ENCODE measurements at places on chromosomes 1 and 21.
A peak's percentile ranks its signal among the peaks of the same experiment; 100 is the strongest.

DNA sequence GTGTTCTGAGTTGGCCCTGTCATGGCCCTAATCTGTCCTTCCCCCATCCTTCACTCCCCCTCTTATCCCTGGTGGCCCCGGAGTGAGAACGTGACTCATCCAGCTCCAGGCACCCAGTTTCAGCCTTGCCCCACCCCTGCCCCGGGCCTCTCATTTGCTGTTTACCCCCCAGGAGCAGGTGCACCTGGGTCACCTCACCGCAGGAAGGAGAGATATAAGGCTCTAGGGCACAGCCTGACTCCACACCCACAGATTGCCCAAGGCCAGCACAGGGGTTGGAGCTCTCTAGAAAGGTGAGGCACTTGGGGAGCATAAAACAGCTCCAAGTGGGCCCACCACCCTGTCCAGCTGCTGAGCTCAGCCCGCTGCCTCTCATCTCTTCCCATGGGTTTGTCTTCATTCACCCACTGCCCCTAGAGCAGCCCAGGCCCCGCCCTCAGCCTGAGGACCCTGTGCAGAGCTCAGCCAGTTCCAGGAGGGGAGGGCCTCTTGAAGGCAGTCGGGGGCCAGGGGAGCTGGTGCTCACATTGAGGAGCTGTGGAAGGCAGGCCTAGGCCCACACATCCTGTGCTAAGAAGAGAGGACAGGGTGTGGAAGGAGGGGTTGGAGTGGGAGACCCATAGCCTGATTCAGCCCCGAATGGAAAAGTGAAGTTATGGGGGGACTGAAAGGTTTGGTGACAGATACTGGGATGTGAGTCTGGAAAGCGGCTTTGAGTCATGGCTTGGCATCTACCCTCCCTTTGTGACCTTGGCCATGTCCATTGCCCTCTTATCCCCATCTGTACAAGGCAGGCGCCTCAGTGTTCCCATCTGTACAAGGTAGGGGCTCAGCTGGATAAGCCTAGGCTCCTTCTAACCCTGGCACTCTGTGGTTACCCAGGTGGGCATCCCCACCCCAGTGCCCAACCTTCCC, 16.1 kb upstream of the GPR37L1 start:
- no peak overlapping the region for H3K27ac ChIP-seq
- no peak overlapping the region for H3K4me3 ChIP-seq
- H3K36me3 ChIP-seq, result no peaks in the 10 kb centered on the region
- no peak for DNase-seq

DNA sequence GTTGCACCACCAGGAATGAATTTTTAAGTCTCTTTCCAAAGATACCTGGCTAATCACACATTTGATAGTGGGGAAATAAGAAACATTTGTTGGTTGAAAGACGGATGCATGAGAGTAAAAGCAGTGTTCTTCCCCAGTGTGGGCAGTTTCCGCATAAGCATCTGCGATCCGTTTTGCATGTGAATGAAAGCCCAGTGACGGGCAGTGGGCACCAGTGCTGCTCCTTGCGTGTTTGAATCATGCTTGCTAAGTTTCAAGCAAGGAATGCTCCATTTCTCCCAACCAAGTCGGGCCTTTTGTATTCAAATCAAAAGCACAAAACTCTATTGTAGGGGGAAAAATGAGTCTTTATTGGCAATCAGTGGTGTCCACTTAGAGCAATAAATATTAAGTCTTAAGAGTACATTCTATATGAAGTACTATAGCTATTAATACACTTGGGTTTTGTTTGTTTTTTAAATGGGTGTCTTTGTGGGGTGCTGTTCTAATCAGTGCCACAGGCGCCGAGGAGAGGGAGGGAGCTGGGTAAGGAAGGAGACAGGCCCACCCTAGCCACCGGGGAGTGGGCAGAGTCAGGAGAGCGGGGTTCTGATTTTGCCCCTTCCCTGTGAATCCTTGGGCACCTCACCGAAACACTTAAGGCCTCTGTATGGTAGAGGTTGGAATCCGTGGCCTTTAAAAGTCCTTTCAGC, 750 bp upstream of the PTGFRN start:
- peaks cover 20% of the 10 kb centered on the region for H3K4me1 ChIP-seq
- peaks cover 9% of the 10 kb centered on the region for H3K27me3 ChIP-seq
- DNase-seq, result no peak

DNA sequence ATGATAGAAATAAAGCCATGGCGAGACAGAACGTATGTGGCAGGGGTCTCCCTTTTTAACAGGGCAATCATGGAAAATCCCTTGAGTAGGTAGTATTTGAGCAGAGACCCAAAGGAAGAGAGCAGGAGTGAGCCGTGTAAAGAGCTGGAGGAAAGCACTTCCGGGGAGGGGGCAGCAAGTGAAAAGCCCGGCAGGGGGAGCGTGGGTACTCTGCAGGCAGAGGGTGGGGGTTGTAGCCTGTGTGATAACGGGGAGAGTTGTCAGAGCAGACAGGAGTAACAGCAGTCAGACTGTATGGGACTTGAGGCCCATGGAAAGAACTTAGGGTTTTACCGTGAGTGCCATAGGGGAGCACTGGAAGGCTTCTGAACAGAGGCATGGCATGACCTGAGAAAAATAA, 51.1 kb upstream of the LDLRAP1 start:
- peaks cover 74% of the 10 kb centered on the region for H3K36me3 ChIP-seq
- H3K27me3 ChIP-seq, result no peaks in the 10 kb centered on the region
- no peak overlapping the region for H3K27ac ChIP-seq

DNA sequence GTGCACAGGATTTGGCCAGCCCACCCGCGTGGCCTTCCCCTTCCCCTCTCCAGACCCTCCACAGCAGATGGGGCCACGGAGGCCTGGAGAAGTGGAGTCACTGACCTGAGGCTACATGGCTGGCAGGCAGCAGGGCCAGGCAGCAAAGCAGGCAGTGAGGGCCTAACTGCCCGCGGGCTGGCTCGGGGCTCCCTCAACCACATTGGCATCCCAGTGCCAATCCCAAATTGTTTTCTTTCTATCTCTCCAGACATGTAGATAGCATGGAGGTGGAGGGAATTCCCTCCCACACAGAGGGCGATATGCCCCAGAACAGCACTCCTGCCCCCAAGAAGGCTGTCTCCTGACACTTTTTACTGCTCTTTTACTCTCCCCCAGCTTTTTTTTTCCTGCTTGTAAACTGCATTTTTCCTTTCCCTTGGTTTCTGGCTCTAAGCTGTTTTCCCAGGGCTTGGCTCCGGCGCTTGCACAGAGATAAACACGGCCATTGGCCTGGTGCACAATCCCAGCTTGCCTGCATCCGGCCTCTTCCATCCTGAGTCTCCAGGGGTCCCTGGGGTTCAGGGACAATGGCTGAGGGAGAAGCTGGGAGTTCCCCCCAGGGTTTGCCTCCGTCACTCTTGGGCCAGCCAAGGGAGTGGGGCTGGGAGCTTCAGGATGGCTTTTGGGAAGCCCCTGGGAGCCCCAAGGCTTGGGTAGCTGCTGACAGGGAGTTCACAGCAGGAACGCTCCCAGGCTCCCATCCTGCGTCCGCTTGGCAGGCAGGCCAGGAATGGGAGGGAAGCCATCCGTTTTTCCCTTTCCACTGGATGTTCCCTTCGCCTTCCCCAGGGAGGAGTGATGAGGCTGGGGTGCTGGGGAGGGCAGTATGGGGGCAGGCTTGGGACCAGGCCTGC, 7.0 kb downstream of the EPHX1 start:
- no peak overlapping the region for H3K27ac ChIP-seq
- no peaks in the 10 kb centered on the region for H3K4me1 ChIP-seq
- no peak overlapping the region for H3K4me3 ChIP-seq
- H3K36me3 ChIP-seq, result no peaks in the 10 kb centered on the region
- H3K27me3 ChIP-seq, result no peaks in the 10 kb centered on the region

GRCh38 chr1:41480204-41481108, 4.0 kb downstream of the EDN2 start:
- no peaks in the 10 kb centered on the region for H3K27me3 ChIP-seq
- H3K36me3 ChIP-seq, result no peaks in the 10 kb centered on the region
- no peak overlapping the region for H3K27ac ChIP-seq
- no peak for DNase-seq

DNA sequence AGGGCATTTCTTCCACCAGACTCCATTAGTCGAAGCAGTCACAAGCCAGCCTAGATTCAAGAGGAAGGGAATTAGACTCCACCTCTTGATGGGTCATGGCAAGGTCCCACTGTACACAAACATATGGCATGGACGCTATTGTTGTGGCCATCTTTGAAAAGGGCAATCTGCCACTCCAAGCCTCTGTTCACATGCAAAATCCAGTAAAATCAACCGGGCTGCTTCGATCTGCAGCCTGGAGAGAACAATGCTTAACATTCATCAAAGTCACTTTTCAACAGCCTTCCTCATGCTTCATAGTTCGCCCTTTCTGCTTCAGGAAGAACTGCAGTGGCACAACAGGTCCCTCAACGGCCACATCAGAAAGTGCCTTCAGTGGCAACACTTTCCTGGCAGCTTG, 28.0 kb upstream of the GJB5 start:
- no peaks in the 10 kb centered on the region for H3K36me3 ChIP-seq
- H3K27me3 ChIP-seq, result peaks cover 4% of the 10 kb centered on the region
- no peak for DNase-seq

DNA sequence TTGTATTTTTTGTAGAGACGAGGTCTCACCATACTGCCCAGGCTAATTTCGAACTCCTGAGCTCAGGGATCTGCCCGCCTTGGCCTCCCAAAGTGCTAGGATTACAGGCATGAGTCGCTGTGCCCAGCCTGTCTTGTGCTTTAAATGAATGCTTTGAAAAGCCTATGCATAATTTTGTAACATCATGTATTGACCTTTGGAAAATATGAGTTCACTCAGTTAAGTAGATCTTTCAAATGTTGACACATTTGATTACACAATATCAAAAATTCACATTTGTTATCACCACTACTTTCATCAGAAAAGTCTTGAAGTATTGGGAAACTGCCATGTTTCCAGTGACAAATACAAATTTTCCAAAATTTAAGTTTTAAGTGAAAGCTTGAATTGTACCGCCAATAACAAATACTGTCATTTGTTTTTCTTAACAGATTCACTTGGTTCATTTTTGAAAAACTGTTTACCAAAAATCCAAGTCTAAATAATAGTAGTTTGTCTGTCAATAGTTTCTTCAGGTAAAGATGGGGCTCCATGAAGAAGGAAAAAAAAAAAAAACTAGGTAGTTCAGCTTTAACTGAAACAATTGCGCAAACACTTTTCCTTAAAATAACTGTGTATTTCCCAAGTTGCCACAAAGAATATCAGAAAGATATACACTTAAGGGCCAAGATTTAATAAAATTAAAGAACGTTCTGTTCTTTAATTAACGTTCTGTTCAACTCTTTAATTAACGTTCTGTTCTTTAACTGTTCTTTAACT, 233.2 kb upstream of the NR5A2 start:
- H3K36me3 ChIP-seq, result no peaks in the 10 kb centered on the region
- no peak for DNase-seq
- H3K27ac ChIP-seq, result no peak overlapping the region
- no peaks in the 10 kb centered on the region for H3K4me1 ChIP-seq
- H3K27me3 ChIP-seq, result no peaks in the 10 kb centered on the region
- no peak overlapping the region for H3K4me3 ChIP-seq

DNA sequence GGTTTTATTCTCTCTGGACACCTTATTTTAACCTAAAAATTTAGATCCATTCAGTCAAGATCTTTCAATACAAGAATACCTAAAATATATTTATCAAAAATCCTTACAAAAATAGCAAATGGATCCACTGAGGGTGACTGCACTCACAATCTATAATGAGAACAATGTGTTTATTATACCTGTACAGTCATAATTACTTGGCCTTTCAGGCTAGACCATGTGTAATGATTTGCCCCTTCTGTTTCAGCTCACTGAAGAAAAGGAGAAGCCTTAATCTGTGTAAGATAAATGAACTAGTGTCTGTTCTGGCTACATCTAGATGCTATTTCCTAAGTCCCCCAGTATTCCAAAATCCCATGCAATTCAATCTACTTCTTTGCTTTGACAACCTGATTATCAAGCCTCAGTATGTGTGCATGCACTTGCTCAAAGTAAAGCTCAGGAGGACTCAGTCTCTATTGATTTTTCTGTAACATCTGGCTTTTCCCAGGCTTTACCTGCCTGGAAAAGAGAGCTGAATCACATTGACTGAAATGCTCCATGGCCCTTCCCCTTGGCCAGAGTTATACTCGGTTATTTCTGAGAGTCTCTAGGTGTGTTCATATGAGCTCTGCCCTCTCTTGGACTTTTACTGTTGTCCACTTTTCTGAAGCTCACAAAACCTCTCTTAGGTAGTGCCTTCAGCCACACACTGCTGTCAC, 27.6 kb downstream of the CRP start:
- no peaks in the 10 kb centered on the region for H3K4me1 ChIP-seq
- peaks cover 13% of the 10 kb centered on the region for H3K27me3 ChIP-seq
- H3K4me3 ChIP-seq, result no peak overlapping the region
- no peak overlapping the region for H3K27ac ChIP-seq
- no peaks in the 10 kb centered on the region for H3K36me3 ChIP-seq

DNA sequence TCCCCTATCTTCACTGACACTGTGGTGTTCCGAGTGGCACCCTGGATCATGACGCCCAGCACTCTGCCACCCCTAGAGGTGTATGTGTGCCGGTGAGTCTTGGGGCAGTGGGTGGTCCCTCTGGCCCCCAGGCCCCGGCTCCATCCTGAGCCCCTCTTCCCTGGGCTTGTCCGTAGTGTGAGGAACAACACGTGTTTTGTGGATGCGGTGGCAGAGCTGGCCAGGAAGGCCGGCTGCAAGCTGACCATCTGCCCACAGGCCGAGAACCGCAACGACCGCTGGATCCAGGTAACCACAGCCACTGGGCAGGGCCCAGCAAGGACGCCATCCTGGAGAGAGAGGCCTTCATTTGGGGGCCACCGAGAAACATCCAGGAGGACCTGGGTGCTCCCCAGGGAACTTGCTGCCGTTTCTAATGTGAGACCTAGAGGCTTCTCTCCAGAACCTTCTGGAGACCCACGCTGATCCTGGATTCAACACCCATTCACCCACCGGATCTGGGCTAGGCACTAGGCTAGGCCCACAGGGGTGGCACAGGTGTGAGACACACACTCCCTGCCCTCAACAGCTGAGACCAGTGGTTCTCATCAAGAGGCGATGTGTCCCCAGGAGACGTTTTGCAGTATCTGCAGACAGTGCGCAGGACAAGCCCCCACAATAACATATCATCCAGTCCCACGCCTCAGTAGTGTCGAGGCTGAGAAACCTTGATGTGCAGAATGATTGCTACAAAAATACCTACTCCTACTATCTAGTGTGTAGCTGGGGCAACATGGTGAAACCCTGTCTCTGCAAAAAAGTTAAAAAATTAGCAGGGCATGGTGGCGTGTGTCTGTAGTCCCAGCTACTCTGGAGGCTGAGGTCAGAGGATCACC, 22.2 kb downstream of the PADI3 start:
- H3K27ac ChIP-seq, result no peak overlapping the region
- no peaks in the 10 kb centered on the region for H3K4me1 ChIP-seq
- H3K4me3 ChIP-seq, result no peak overlapping the region
- H3K36me3 ChIP-seq, result no peaks in the 10 kb centered on the region

DNA sequence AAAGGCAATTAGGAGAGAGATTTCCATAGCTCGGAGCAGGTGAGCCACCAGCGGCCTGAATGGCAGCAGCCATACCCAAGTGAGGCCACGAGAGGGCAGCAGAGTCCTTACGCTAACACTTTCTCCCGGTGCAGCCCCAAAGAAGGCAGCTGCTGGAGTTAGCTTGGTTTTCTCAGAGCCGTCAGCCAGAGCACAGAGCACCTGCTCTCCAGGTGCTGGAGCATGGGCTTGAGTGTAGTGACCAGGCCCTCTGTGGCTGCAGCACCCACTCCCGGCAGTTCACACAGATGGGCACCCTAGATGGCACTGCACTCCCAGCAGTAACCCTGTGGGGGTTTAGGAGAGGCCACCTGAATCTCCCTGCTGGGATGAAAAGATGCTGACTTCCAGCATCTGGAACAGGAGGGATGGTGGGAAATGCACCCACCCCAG, 45.8 kb downstream of the TMCC2 start:
- peak; percentile 85 for DNase-seq
- H3K27me3 ChIP-seq, result no peaks in the 10 kb centered on the region
- H3K36me3 ChIP-seq, result no peaks in the 10 kb centered on the region
- H3K4me3 ChIP-seq, result peak overlapping the region; percentile 7
- H3K27ac ChIP-seq, result no peak overlapping the region
- peaks cover 48% of the 10 kb centered on the region for H3K4me1 ChIP-seq

Measured in CD4-positive, alpha-beta T cell (primary cell).